ENCODE measurements at places on chromosomes 2 and 18.

DNA sequence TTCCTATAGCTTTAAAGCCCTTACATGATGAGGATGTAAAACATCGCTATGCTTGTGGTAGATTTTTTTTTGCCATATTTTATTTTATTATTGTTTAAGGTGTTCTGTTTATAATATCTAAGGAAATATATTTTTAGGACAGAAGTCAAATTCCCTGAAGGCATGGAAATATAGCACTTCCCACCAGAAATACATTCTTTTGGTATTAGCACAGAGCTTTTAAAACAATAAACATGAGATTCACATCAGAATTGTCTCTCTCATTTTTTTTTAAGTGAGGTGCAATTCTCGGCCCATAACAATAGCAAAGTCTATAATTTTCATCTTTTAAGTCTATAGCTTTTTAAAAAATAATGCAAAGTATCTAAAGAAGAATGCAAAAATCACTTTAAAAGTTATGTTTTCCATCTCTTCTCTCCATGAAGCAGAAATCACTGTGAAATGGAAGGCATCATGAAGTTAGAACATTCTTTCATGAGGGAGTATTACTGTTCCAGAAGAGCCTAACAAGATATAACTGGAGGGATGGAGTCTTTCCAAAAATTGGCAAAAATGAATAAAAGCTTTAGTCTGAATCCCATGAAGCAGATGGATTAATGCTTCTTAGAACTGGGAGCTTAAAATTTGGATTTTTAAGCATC lies 283.6 kb upstream of the TRIB2 start:
- no peak for DNase-seq

DNA sequence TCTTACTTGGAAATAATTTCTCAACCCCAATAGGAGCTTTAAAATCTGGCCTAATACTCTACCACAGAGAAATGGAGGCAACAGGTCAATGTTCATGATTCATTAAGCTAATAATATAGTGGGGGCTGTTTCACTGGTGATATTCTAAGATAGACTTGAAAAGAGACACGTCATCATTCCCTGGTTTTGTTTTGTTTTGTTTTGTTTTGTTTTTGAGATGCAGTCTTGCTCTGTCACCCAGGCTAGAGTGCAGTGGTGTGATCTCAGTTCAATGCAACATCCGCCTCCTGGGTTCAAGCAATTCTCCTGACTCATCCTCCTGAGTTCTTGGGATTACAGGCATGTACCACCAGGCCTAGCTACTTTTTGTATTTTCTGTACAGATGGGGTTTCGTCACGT lies 37.5 kb upstream of the SOS1 start:
- DNase-seq = no peak

DNA sequence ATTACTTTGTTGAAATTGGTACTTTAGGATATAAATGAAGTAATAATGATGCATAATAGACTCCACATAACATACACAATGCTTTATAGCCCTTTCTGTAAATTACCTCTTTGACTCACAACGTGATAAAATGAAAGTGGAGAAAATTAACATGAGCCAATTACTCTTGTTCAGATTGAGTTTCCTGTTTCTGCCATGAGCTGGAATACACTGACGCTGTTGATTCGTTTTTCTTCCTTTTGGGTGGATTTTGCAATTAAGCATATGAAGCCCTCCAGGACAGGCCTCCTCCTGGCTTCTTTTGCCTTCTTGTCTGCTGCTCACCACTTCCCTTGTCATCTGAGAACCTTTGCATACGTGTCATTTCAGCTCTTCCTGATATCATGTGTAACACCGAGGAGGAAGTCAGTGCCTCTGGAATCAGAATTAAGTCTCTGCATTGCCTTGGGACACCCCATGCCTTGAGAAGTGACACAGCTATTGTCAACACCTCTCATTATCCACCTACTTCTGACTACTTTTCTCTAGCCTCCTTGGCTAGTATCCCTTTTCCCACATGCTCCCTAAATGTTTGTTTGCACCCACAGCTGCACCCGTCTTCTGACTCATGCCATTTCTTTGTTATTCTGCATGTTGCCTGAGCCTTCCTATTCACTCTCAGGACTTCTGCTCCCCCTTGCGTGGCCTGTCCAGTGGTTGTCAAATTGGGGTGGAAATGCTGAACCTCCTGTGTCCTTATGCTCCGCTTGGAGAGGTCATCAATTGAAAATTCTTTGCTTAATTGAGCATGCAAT lies 134.1 kb downstream of the FMNL2 start:
- DNase-seq = no peak

DNA sequence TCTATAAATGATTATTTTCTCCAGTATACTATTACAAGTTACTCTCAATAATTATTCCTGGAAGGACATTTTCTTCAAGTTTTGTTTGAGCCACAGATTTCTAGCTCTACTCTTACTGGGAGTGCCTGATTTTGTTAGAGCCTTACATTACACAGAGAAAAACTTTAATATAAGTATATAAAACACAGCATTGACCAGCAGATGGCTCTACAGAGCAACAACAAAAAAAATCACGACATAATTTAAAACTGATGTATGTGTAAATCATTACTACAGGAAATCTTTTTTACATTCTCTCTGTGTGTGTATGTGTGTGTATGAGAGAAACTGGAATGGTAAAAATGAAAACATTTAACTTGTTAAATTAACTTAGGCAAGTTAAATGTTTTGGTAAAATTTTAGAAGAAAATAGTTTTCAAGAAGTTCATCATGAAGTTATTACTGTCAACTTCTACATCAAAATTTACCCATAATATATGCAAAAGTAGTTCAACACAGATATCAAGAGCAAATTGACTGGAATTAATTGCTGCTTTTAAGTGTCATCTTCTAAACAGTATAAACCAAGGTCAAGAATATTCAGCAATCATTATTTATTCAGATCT lies 103.3 kb downstream of the MDH1 start:
- no peak for DNase-seq

DNA sequence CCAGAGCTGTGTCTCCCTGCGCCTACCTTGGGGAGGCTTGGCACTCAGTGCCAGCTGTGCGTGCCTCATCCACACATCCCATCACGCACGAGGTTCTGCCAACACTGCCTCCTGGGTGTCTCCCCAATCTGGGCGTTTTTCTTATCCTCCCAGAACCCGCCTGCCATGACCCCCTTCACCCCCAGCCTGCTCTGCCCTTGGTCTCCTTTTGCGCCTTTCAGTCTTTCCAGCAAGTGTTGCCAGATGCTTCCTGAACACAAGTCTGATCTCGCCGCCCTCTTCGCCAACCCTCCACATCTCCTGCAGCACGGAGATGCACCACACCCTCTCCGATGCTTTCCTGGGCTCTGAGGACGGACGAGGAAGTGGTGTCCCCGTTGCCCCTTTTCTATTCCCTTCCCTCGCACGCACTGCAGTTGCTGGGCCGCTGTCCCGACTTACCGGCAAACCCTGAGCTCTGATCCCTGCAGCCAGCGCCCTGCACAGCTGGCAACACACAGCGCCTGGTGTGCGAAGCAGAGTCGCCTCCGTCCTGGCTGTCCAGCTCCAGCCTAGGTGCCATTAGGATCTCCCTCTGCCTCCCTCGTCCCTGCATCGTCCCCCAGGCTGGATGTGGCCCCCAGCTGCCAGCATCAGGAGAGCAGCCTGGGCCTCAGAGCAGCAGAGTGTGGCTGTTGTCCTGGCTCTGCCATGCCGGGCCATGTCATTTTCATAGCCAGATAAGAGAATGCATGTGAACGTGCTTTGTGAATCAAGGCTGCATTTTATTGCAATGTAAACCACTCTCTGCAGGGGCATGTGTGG lies 22.6 kb upstream of the ALLC start:
- DNase-seq = no peak

Measured in left renal pelvis (tissue), 4 donors.